ENCODE measurements at places on chromosomes 1 and 21.

- DNase-seq = no peak
These were observed 24.6 kb upstream of the ADARB1 start for GRCh38 chr21:45049714-45050344.

DNA sequence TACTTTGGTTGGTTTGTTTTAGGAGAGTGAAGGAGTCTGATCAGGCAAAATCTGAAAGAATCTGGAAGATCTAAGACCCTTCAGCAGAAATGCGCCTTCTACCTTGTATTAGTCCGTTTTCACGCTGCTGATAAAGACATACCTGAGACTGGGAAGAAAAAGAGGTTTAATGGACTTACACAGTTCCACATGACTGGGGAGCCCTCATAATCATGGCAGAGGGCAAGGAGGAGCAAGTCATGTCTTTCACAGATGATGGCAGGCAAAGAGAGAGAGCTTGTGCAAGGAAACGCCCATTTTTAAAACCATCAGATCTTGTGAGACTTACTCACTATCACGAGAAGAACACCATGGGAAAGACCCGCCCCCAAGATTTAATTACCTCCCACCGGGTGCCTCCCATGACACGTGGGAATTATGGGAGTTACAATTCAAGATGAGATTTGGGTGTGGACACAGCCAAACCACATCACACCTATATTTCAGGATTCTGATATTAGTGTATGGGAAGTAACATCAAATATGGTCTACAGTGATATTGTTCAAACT is 99.3 kb downstream of the GLUL start:
- no peak for DNase-seq

- peak; percentile 84 for DNase-seq
These were observed 46.3 kb downstream of the IER5 start for GRCh38 chr1:181134543-181135436.

DNA sequence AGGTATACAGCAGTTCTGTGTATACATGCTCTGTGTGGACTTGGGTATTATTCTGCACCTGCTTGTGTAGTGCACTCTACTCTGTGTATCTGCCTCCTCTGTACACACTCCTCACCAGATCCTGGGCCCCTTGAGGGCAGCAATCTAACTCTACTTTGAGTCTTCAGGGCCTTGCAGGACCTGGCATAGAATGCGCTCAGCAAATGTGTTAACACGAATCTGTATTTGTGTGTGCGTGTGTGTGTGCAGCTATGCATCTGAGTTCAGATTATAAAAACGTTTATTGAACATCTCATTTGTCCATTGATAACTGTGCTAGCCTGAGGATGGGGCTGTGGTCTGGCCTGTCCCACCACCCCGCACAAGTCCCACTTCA is 3.9 kb upstream of the MEF2D start:
- no peak for DNase-seq

GRCh38 chr1:109910123-109910962 is at the start of gene CSF1:
CSF1 (plus strand) TSS chr1:109910849; CDS start chr1:109911024, 175 bp downstream.
- peak; percentile 90 for DNase-seq

DNA sequence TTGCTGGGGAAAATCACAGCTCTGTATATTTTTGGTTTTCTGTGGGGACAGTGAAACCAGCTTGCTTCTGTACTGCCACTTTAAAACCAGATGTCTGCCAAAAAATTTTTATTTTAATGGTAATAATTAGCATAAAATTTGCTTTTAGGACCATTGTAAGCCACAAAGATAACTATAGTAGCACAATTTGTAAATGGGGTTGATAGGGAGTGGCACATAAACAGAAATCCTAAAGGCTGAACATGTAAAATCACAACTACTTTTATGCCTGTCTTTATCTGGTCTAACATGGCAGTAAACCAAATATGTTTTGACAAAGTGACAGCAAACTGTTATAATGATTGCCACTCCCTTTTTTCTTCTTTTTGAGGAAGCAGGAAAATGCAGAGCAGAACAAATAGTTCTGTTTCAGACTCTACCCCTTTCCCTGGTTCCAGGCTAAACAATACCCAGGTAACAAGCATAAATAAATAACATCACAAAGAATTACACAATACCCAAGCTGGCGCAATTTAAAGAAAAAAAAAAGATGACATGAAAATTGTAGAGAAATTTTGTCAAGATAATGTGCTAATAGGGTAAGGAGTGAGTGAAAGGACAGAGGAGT is 24.0 kb upstream of the CCDC181 start:
- DNase-seq = no peak

GRCh38 chr1:201769966-201770365 is 59.0 kb upstream of the IPO9 start:
- DNase-seq = peak; percentile 95

DNA sequence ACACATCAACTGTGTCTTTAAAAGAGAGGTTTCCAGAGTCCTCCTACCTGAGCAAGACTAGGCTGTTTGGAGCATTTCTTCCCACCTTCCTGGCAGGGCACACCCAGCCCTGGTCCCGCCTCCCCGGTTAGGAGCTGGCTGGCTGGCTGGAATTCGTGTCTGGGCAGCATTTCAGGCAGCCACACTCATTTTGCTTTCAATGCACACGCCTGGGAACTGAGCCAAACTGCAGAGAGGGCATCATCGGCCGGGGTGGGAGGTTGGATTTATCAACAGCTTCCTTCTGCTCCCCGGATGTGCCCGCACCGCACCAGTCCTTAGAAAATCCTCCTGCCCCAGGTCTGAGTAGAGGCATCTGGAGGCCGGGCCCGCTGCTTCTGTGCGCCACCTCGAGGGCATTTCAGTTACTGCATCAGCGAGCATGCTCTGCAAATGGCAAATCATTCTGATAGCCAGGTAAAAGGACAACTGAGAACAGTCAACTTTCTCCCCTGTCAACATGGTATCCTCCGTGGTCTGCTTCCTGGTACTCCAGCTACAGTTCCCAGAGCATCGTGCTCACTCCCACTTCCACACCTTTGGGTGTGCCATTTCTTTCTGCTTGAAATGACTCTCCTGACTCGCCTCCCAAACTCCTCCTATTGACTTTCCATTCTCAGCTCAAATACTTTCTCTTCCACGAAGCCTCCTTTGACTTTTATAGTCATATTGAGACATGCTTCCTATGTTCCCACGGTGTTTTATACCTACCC is 20.6 kb downstream of the TCEA3 start:
- DNase-seq = peak; percentile 94

GRCh38 chr1:166166329-166166697 is 488 bp downstream of the FAM78B start:
- DNase-seq = no peak

GRCh38 chr21:39525129-39525528 is 73.4 kb downstream of the SH3BGR start:
- DNase-seq = no peak

DNA sequence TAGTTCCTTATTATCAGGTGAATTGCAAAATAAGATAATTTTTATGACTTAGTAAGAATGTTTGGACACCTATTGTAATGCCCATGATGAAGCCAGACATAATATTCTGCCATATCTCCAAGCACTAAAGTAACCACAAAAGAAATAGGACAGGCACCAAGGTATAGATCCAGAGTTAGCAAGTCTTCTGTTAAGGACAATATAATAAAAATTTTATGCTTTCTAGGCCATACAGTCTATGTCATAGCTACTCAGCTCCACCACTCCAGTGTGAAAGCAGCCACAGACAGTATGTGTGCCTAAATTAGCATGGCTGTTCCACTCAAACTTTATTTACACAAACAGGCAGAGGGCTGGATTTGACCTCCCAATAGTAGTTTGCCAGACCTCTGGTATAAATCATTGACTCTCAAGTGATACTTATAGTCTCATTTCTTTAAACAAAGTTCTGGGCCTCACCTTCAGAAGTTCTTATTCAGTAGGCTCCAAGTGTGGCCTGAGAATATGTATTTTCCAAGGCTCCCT is 88.3 kb downstream of the SCMH1 start:
- DNase-seq = no peak

DNA sequence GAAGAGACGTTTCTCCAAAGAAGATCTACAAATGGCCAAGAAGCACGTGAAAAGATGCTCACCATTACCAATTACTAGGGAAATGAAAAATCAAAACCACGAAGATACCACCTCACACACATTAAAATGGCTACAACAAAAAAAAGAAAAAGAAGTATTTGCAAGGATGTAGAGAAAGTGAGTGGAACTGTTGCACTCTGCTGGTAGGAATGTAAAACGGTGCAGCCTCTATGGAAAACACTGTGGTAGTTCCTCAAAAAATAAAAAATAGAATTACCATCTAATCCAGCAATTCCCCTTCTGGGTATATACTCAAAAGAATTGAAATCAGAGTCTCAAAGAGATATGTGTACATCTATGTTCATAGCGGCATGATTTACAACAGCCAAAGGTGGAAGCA is 115.4 kb upstream of the EDN2 start:
- peak; percentile 34 for DNase-seq

DNA sequence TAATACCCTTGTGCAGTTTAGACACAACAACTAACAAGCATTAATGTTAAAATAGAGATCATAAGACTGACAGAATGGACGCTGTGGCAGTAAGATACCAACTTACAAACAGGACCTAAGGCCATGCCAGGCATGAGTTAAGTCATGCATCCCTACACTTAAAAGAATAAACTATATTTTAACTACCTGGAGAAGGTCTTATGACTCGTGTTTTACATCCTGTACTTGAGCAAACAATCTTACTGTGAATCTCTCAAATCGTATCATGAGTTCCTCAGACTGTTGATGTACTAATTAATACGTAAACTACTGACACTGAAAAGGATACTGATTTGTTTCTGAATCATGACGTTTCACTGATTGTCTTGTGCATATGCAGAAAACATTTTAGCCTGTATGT is 2.0 kb upstream of the RSPH1 start:
- no peak for DNase-seq

DNA sequence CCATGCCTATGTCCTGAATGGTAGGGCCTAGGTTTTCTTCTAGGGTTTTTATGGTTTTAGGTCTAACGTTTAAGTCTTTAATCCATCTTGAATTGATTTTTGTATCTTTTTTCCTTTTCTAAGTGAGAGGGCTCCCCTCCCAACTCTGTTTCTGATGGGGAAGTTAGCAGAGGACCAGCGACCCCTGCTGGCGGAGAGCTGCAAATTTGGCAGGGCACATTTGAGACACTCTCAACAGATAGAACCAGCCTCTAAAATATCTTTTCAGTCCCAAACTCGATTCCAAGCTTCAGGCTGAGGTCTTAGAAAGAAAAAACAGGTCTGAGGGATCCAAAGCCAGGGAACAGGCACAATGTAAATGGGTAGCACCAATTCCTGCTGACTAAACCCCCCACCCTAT is 32.5 kb downstream of the LRRC3 start:
- DNase-seq = peak; percentile 13

GRCh38 chr21:45859762-45860357 is 121.7 kb upstream of the COL6A1 start:
- no peak for DNase-seq

DNA sequence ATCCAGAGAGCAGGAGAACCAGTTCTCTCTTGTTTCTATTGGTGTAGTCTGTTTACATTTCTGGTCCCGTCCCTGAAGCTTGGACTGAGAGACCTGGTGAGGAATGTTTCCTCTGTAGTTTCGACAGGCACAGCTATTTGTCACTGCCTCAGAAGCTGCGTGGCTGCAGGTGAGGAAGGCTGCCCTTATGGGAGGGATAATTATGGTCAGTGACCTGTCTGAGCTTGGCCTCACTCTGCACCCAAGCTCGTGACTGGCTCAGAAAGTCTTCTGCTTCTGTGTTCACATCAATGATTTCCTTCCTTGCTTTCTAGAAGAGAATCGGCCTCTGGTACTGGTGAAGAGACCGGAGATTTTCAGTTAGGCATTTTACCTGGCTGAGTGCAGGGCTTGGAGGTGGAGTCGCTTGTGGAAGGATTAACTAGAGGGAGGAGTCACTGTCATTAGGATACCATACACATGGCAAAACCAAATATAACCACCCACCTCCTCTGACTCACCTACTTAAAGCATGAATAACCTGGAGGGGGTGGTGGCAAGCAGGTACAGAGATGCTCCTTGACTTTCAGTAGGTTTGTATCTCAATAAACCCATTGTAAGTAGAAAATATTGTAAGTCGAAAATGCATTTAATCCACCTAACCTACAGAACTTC is 19.9 kb upstream of the WDR26 start:
- no peak for DNase-seq

- DNase-seq = no peak
These were observed 317.7 kb upstream of the DAB1 start for GRCh38 chr1:57741521-57741920.

- peak; percentile 87 for DNase-seq
These were observed 77.1 kb downstream of the HLCS start for GRCh38 chr21:36889401-36889800.

DNA sequence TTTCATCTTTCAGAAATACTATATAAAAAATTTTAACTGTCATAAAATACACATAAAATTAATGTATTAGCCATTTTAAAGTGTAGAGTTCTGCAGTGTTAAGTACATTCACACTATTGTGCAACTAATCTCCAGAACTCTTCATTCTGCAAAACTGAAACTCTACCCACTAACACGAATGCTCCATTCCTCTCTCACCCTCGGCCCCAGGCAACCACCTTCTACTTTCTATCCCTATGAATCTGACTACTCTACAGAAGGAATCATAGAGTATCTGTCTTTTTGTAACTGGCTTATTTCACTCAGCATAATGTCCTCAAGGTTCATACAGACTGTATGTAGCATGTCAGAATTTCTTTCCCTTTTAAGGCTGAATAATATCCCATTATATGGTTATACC is 43.4 kb downstream of the LTN1 start:
- DNase-seq = no peak

DNA sequence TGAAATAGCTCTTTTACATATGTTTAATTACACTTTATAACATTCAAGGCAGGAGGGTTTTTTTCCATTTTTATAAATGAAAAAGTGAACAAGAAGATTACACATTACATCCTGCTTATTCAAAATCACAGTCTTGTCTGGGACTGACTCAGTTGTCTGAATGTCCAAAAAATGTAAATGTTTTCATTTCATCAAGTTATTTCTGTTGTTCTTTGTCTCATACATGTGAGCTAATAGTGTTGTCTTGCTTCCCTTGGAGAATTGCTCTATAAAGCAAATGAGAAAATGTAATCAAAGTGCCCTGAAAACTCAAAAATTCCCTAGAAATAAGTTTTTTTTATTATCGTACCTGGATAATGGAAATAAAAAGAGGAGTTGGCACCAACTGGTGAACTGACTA is 242.9 kb downstream of the GRIK1 start:
- peak; percentile 18 for DNase-seq

GRCh38 chr1:245790441-245790840 is 635.7 kb downstream of the KIF26B start:
- DNase-seq = peak; percentile 79

- peak; percentile 57 for DNase-seq
These were observed 212.7 kb downstream of the ZP4 start for GRCh38 chr1:237677979-237678378.

- no peak for DNase-seq
These were observed 22.4 kb upstream of the KIFAP3 start for GRCh38 chr1:170096806-170097340.
